ENCODE measurements at places on chromosomes 4 and X.

GRCh38 chr4:52102587-52102986 lies 51.5 kb downstream of the SPATA18 start:
- DNase-seq: no peak

GRCh38 chr4:175961604-175962003 lies 104.0 kb upstream of the WDR17 start:
- DNase-seq: no peak

DNA sequence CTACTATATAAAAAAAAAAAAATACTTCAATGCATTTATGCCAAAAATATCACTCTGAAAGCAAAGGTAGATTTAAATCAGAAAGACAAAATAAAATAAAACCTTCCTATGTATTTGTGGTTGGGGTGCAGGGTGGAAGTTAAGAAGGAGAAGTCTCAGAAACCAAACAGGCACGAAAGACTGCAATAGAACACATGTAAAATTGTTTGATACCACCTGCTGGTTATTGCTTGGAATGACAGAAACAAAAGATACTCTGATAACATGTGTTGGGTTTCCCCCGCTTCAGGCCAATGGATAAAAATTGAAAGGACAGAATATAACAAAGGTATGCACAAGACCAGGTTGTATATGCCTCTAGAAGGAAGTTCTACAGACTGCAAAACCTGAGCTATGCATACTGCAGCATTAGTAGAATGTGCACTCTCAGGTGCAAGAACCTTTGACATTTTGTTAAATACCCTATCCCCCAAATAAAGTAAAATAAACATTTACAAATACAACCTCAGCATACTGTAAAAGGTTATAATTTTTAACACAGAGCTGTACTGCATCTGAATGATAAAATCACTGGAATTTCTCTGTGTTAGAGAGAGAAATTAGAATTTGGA lies 118.8 kb downstream of the GABRA2 start:
- no peak for DNase-seq

- no peak for DNase-seq
These were observed 3.7 kb upstream of the RHOH start for GRCh38 chr4:40193016-40193571.

DNA sequence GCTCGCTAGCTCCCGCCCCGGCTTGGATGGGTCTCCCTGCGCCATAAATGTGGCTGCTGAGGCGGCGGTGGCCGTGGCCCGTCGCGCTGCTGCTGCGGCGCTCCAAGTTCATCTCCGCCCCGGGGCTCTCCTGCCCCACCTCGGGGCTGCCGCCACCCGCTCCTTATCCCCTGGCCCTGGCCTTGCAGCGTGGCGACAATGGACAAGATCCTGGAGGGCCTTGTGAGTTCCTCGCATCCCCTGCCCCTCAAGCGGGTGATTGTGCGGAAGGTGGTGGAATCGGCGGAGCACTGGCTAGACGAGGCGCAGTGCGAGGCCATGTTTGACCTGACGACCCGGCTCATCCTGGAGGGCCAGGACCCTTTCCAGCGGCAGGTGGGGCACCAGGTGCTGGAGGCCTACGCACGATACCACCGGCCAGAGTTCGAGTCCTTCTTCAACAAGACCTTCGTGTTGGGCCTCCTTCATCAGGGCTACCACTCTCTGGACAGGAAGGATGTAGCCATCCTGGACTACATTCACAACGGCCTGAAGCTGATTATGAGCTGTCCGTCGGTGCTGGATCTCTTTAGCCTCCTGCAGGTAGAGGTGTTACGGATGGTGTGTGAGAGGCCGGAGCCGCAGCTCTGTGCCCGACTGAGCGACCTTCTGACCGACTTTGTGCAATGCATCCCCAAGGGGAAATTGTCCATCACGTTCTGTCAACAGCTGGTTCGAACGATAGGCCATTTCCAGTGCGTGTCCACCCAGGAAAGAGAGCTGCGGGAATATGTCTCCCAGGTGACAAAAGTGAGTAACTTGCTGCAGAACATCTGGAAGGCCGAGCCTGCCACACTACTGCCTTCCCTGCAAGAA lies 763 bp downstream of the USP38 start:
- no peak for DNase-seq

- no peak for DNase-seq
These were observed 36.8 kb upstream of the SH3RF1 start for GRCh38 chr4:169307576-169307975.

GRCh38 chrX:9352694-9353411 lies 112.0 kb upstream of the TBL1X start:
- peak; percentile 68 for DNase-seq

DNA sequence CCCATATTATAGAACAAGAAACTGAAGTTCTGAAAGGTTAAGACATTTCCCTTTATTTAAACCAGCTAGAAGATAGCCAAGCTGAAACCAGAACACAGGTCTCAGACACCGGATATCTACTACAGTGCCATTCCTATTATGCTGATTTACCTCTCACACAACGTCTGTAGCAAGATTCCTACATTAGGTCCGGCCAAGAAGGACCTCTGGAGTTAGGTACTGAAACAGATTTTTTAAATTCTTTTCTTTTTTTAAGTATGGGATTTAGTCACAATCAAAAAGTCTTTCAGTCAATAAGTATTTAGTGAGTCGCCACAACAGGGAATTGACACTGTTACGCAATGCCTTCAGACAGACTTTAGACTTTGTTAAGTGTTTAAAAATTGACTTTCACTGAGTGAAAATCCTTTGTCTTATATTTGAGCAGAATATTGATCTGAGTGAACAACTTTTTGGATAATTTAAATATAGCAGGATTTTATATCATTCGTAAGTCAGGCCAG lies 26.5 kb upstream of the SPANXN4 start:
- DNase-seq: no peak

- DNase-seq: no peak
These were observed 25.8 kb downstream of the ATP7A start for GRCh38 chrX:77936299-77936698.

Measured in T-helper 2 cell treated with Interferon-gamma antibody and Interleukin-4, amounts not matched to agents 5 μg/mL and 100 μg/mL, for 36 hours (primary cell).